HL-60 (cell line): ENCODE measurements at places on chromosomes 5 and 9.
A peak's percentile ranks its signal among the peaks of the same experiment; 100 is the strongest.

DNA sequence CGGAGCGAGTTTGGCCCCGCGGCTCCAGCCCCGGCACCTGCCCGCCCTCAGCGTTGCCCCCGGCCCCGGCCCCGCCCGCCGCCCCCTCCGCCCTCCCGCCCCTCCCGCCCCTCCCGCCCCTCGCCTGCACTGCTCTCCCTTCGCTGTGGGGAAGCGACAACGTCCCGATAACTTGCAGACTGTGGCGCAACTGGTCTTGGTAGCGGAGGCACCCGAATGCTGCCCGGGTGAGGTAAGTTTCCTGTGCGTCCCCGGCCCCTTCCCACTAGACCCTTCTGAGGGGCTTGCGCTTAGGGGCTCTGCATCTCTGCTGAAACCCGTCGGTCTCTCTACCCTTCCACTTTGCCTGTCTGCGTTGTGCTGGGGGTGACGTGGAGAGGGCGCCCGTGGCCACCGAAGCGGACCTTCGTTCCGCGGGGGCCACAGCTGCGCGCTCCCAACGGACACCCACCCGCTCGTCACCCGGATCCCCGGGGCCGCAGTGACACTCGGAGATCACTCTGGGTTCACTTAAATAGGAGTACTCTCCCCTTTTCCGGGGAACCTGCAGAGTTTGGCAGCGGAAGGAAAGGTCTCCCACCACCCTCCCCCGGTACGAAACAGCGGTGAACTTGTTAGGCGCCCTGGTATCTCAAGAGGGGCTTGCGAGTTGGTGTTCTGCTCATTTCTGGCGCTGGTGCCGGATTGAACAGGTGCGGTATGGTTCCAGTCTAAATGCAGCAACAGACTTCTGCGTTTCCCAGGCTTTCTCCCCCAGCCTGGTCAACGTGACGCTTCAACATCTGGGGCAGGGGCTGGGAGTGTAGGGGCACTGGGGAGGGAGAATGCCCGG, 707 bp downstream of the PIP5K1B start:
- peak; percentile 72 for DNase-seq

GRCh38 chr9:36426945-36427344, 26.9 kb upstream of the RNF38 start:
- DNase-seq, result no peak

- DNase-seq, result no peak
These were observed 408.4 kb downstream of the CCDC171 start for GRCh38 chr9:15961217-15961616.

DNA sequence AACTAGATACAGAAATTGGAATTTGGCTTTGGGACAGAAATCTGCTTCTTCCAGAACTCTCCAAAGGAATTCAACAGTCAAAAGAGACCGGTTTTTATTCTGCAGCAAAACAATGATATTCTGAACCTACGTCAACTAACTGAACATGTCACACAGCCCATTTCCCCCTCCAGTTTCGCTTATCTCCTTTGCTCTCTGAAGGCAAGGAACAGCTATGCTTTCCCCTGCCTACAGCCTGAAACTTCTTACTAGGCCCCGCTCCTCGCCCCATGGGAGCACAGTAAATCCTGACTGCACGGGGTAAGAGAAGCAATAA, 488 bp downstream of the SKIC3 start:
- DNase-seq, result no peak

DNA sequence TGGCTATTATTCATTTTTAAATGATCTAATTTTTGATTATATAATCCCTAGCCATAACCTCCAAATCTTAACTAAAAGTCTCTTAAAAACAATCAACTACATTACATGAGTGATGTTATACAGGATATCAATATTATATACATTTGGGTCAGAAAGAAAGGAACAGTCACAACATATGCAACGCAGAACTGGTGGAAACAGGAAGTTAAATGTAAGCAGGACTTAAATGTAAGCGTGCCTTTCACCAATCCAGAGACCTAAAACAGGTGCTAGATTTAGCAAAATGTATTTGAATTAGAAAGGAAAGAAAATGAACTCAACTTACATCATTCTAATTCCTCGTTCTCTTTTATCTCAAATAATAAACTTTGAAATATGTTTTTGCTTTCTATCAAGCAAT, 738.5 kb downstream of the PTPRD start:
- DNase-seq, result no peak

GRCh38 chr5:106159616-106160015, 1511.1 kb downstream of the EFNA5 start:
- no peak for DNase-seq

GRCh38 chr5:38765399-38765861, 80.4 kb upstream of the OSMR start:
- no peak for DNase-seq

DNA sequence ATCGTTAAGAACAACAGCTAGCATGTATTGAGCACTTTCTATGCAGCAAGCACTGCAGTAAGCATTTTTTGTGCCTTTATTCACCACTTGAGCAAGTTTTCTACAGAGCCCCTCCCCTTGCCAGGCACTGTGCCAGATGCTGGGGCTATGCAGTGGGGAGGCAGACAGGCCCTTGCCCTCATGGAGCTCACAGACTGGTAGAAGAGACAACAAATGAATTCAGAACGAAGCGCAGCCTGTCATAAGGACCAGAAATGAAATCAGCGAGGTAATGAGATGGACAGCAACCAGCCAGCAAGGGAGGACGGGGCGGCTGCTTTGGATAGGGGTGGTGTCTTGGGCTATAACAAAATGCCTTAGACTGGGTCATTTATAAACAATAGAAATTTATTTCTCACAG, 68.8 kb downstream of the C9orf50 start:
- no peak for DNase-seq

- no peak for DNase-seq
These were observed 230.4 kb upstream of the PUM3 start for GRCh38 chr9:3074247-3074646.

DNA sequence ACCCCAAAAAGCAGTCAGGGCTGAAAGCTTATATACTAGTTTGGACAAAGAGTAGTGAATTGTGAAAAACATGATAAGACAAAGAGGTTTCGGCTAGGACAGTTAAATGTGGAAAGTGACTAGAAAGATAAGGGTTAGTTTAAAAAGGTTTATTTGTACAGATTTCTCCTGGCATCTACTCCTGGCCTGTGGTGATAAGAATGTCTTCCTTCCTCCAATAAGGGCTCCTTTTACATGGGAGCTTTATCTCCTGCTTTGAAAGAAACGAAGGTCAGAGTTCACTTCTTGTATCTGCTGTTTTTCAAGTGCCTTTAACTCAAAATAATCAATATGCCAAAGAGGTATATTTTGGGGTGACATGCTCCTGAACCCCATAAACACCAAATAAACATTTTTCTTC, 776.1 kb upstream of the COX7C start:
- no peak for DNase-seq

DNA sequence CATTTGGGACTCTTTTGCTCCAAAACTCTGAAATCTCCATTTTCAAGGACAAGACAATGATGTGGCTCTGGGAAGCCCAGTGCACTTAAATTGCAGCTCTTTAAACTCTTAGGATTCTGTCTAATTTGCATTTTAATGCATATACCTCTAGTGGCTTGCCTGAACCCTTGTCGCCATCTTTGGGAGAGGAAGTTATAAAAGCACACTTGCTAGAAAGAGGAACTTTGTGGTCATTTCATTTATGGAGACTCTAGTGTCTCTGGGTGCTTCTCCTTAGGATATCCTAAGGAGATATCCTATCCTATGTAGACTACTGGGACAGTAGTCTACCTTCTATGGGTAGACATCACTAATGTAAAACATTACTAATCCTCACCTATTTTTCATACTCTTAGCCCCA, 77.3 kb upstream of the SLC1A3 start:
- no peak for DNase-seq

GRCh38 chr5:168477060-168477459, 9.2 kb upstream of the RARS1 start:
- DNase-seq, result no peak

DNA sequence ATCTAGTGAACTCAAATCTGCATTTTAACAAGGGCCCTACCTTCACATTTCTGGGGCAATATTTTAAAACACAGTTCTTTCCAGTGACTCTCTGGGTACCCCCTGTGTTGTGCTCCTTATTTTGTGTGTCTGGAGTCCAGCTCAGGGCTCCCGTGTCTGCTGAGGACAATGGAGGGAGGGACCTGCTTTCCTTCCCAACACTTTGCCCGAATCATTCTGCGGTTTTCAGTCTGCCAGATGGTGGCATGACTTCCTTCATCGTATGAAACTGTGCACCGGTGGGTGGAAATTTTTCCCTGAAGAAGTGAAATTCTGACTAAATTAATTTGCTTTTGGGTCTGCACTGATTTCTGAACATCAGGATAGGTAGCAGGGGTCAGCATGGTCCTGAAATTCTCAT, 153.6 kb upstream of the CD180 start:
- DNase-seq, result no peak

DNA sequence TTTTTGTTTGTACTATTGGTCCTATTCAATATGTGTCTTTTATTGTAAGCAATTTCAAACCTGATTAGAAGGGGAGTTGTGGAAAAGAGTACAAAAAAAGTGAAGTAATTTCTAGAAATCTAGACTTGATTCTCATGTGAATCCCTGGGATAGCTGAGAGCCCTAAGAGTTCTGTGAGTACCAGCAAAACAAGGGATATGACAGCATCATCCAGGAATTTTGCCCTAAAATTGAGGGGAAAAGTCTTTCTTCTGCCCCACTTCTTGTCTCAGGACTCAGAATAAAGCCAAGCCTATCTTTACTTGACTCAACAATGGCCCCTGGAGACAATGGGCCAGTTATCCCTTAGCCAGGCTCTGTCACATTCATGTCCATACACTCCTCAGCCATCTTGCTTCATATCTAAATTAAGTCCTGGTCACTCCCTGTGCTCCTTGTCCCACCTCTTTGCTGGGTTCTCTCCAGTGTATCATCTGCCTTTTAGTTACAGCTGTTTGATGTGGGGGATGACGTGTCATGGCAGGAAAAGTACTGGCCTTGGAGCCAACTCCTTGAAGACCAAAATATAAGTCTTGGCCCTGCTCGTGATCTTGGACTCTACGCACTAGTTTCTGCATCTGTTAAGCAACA, 81.2 kb downstream of the ADAMTS12 start:
- DNase-seq, result no peak

- DNase-seq, result no peak
These were observed 50.6 kb downstream of the WHRN start for GRCh38 chr9:114454652-114455051.

DNA sequence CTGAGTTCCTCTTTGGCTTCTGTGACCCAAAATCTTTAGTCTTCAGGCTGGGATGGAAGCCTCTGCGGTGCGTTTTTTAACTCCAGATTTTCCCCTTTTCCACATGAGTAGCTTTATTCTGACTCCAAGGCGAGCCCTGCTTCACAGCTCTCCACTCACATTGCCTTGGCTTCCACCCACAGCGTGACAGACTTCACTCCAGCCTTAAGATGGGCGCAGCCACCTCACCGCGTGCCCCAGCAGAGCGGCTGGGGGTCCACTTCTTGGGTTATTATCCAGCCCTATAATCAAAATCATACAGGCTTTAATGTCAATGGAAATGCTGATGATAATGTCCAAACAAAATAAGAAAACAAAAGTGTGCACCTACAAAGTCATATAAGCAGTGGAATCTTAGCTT, 1.2 kb downstream of the EXOC3 start:
- no peak for DNase-seq

GRCh38 chr9:83418283-83418682, 119.9 kb downstream of the FRMD3 start:
- no peak for DNase-seq

GRCh38 chr5:151770383-151771258, 1.1 kb upstream of the G3BP1 start:
- peak; percentile 41 for DNase-seq

- no peak for DNase-seq
These were observed 91.5 kb upstream of the CDH9 start for GRCh38 chr5:27129926-27130325.

DNA sequence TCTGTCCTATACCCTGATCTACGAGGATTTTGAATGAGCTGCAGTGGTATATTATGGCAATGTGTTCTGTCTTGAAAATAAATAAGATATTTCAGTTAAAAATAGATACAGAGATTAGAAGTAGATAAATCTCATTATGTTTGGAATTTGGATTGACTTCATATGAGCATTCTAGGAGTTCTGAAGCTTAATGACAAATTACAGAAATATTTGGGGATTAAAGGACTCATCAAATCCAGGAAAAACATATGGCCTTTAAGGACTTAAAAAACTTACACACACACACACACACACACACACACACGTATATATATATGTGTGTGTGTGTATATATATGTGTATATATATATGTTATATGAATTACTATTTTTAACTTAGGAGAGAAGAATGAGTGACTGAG, 446.9 kb upstream of the CD180 start:
- no peak for DNase-seq

DNA sequence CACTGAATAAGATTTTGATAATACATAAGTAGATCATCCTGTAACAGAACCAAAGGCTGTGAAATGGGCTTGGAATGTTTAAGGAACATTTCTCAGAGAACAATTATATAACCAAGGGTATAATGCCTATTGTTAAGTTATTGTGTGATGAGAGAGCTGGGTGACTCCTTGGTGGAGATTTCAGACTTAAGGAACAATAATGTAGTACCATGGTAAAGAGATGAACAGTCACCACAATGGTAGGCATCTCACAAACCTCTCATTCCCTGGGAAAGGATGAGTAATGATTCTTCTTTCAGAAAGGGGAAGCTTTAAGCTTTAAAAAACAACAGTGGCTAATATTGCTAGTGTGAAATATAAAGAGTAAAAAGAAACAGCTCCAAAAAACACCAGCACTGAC, 147.4 kb downstream of the TRIM36 start:
- DNase-seq, result no peak

DNA sequence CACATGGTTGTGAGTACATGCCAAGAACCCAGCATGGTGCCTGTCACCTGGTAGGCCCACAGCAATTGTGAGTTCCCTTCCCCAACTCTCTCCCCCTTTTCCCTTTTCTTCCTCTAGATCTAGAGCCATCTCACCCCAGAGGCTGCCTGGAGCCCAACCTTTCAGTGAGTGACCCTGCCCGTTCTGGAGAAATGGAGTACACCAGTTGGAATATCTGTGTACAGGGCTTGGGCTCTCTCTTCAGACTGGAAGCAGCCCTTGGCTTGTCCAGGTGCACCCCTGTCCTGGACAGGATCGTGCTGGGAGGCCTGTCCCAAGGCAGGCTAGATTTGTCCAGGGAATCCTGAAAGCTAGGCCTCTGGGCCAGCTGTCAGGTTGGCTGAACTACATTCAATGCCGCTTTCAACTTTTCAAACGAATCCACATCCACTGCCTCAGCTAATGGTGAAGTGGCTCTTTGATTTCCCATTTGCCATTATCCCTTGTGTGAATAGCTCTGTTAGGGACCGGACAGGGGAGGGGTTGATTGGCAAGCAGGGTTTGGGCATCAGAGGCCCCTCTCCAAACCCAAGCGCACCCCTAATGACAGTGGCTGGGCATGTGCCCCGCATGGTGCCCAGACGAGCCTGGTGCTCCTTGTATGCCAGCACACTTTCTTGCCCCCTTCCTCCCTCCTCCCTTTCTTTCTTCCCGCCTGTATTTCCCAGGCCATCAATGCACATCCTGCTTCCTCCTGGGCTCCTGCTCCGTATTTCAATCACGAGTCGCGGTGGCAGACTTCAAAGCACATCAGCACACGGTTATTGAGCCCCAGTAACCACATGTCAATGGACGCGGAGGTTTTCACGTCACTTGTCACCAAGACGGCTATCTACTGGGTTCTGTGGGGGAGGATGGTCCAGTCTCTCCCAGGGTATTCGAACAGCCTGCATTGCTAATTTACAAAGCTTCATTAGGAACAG, 211.2 kb downstream of the DAB2IP start:
- no peak for DNase-seq

- DNase-seq, result no peak
These were observed 185.8 kb downstream of the KCTD16 start for GRCh38 chr5:144356489-144356888.

GRCh38 chr5:75620184-75620959, 9.1 kb downstream of the ANKDD1B start:
- DNase-seq, result no peak

- DNase-seq, result no peak
These were observed 30.5 kb downstream of the TRIO start for GRCh38 chr5:14173377-14174229.
